Upper lobe of right lung (tissue), 1 donor: ENCODE measurements at places on chromosomes 1 and 21.
A peak's percentile ranks its signal among the peaks of the same experiment; 100 is the strongest.

- no peak overlapping the region for H3K4me3 ChIP-seq
- DNase-seq, result no peak
- no peak overlapping the region for H3K27ac ChIP-seq
Observed at GRCh38 chr1:244347942-244348341, 103.8 kb downstream of the ADSS2 start.

- no peak overlapping the region for H3K27ac ChIP-seq
- H3K36me3 ChIP-seq, result no peaks in the 10 kb centered on the region
- no peaks in the 10 kb centered on the region for H3K27me3 ChIP-seq
Observed at GRCh38 chr21:44258056-44258725, 3.5 kb downstream of the DNMT3L start.

DNA sequence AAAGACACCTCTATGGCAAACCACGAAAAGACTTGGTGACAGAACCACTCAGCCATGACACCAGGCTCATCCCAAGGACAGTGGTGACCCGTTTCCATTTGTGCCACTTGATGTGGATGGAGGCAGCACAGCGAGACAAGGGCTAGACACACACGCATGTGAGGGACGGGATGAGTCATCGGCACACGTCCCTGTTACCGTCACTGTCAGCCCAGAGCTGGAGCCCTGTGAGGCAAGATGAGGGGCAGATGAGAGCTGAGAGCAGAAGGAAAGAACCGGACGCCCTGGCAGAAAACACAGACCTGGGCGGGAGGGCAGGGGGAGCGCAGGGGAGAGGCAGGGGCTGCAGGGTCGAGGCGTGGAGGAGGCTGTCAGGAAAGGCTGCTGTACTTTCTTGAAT, 57.8 kb downstream of the SIK1 start:
- H3K4me3 ChIP-seq, result no peak overlapping the region
- H3K4me1 ChIP-seq, result no peaks in the 10 kb centered on the region
- H3K27me3 ChIP-seq, result no peaks in the 10 kb centered on the region
- no peak for DNase-seq
- no peaks in the 10 kb centered on the region for H3K36me3 ChIP-seq
- H3K27ac ChIP-seq, result no peak overlapping the region

GRCh38 chr1:184545601-184546000, 158.8 kb downstream of the C1orf21 start:
- no peak overlapping the region for H3K4me3 ChIP-seq
- peaks cover 9% of the 10 kb centered on the region for H3K4me1 ChIP-seq
- no peak overlapping the region for H3K27ac ChIP-seq

- no peak overlapping the region for H3K4me3 ChIP-seq
- no peak overlapping the region for H3K27ac ChIP-seq
- no peak for DNase-seq
- no peaks in the 10 kb centered on the region for H3K27me3 ChIP-seq
Observed at GRCh38 chr1:187374082-187374481, 545.3 kb downstream of the PLA2G4A start.

DNA sequence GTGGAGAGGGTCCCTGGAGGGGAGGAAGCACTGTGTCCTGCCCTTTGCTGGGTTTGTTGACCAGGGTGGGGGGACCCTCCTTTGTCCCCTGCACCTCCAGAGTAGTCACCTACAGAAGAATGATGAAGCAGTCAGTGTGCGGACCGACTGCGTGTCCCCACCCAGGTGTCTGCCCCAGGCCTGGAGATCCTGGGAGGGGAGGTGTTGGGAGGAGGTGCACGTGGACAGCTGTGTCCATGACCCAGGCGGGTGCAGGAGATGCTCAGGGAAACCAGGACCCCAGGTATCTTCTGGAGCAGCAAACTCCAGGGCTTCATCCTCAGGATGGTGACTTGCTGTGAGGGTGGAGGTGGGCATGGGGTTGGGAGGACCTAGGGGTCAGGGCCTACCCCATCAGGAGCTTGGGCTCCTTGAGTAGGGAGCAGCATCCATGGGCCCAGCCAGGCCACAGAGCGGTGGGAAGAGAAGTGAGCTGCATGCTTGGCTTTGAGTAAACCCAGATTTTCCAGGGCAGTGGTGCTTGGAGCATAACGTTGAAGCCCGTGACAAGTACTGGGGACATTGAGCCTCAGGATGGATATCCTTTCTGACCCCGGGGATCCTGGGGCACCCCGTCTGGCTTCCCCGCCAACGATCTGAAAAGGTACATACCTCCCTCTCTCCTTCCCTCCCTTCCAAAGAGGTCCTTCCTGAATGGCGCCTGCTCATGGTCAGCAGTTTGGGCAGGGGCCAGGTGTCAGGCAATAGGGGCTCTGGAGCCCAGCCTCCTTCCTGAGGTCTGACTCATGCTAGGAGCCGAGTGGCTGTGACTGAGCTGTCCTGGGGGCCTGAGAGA, 13.7 kb downstream of the ACTRT2 start:
- no peak overlapping the region for H3K27ac ChIP-seq
- DNase-seq, result peak; percentile 57
- no peaks in the 10 kb centered on the region for H3K36me3 ChIP-seq
- no peaks in the 10 kb centered on the region for H3K4me1 ChIP-seq

GRCh38 chr1:179881642-179882252, 338 bp upstream of the TOR1AIP1 start:
- H3K4me3 ChIP-seq, result peak overlapping the region; percentile 91
- peaks cover 49% of the 10 kb centered on the region for H3K4me1 ChIP-seq
- DNase-seq, result no peak
- peak overlapping the region; percentile 100 for H3K27ac ChIP-seq
- no peaks in the 10 kb centered on the region for H3K27me3 ChIP-seq

DNA sequence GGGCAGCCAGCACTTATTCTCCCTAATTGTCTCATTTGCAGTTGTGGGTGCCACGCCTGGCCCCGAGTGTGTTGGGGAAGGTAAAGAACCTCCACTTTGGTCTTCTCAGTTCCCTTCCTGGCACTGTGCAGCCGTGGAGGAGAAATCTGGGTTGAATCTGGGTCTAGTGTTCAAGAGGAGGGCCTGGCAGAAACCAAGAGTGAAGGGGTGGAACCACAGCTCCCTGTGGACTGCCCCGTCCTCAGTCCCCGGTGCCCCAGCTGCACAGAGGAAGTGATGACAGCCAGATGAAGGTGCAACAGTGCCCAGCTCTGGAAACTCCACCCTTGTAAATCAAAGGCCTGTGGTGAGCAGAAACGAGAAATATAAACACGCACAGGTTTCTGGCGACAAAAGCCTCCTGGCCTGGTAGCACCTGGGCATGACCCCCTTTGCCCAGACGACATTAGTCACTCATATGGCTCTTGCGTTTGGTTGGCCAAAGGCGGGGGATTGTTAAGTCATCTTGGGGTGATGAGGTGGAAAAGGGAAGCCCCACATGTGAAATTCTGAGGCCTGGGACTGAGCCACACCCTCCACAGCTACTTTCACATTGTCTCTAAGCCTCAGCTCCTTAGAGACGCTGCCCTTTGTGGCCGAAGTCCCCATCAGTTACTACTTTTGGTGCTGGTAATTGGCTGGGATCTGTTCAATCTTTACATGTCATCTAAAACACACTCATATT, 4.2 kb upstream of the ECE1 start:
- no peaks in the 10 kb centered on the region for H3K27me3 ChIP-seq
- H3K27ac ChIP-seq, result peak overlapping the region; percentile 74
- no peaks in the 10 kb centered on the region for H3K36me3 ChIP-seq
- peak overlapping the region; percentile 19 for H3K4me3 ChIP-seq
